Smooth muscle cell of the brain vasculature (primary cell): ENCODE measurements at places on chromosomes 7 and 10.

DNA sequence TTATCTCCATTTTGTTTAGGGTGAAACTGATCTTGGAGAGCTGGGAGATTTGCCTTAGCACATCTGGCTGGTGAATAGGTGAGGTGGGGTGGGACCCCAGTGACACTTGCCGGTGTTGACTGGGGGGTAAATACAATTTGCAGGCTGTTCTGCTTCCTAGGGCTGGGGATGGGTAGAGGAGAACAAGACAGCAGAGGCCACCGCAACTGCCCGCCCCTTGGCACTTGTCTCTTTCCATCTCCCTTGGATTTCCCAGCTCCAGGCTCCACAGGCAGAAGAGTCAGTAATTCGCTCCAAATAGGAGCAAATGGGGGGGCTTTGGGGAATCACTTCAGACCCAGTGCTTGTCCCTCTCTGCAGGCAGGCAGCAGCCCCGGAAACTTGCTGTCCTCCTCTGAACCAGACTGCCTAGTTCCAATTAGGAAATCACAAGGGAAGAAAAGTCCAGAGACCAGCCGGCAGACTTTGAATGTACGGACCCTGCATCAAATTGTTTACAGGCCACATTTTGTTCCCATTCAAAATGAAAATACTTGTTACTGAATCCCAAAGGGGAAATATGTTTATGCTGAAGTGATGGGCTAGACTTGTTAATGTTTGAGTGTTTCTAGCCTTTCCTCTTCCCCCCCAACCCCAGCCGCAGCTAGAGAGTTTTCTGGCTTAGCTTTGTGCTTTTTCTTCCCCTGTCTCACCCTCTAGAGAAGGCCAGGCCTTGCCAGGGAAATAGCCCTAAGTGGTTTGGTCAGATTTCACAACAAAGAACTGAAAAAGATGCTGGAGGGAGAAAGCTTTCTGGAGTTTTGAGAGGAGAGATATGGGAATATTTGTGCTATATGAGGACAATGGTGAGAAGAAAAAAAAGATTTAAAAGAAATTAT is 10.0 kb upstream of the INPP5F start:
- no peak for DNase-seq

- DNase-seq, result no peak
Measured at GRCh38 chr10:78578929-78579328, 489.8 kb upstream of the ZMIZ1 start.

GRCh38 chr7:66535414-66536329 is 93.0 kb upstream of the KCTD7 start:
- DNase-seq, result no peak

DNA sequence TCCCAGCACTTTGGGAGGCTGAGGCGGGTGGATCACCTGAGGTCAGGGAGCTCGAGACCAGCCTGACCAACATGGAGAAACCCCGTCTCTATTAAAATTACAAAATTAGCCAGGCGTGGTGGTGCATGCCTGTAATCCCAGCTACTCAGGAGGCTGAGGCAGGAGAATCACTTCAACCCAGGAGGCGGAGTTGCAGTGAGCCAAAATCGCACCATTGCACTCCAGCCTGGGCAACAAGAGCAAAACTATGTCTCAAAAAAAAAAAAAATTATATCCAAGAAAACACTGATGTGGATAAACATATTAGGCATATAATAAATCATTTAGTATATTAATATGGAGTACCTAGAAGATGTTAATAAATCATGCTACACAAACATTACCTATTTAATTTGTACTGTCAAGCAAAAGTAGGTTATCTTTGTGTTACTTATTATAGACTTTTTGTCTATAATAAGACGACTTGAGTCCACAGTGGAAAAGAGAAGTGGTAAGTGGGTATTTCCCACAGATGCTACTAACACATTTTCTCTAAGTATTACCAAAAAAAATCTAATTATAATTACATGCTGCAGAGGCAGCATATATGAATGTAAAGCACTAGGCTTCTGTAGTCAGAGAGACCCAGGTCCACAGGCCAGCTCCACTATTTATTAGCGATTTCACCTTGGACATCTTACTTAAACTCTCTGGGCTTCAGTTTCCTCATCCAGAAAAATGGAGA is 34.5 kb downstream of the DNMBP start:
- DNase-seq, result no peak

DNA sequence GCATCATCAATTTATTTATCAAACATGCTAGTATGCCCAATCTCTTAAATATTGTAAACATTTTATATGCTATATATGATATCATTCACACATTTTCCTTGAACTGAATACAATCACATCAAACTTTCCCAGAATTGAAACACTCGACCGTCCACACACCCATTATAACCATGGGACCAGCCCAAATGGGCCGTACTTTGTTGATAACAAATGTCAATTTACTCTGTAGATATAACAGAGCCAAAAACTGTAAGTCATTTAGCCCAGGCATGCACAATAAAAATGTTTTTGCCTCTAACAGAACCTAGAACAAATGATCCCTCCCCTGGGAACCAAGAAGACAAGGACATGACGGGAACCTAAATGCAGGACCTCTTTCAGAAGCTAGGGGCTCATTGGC is 683 bp upstream of the ANKRD22 start:
- no peak for DNase-seq

DNA sequence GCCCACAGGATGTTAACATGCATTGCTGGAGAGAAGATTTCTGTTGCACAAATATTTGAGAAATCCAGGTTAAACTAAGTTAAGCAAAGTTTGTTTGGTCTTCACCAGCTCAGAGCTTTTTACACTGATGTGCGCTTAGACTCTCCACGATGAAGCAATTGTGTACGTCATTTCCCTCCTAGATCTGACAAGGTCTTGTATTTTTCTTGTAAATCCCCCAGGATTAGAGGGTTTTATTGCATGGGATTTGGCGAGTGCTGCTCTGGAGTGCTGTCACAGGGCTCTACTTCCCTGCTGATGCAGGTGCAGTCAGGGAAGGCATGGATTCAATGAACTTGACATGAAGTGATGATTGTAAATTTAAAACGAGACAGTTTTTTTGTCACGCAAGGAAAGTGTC is 173.3 kb downstream of the PDE1C start:
- no peak for DNase-seq

DNA sequence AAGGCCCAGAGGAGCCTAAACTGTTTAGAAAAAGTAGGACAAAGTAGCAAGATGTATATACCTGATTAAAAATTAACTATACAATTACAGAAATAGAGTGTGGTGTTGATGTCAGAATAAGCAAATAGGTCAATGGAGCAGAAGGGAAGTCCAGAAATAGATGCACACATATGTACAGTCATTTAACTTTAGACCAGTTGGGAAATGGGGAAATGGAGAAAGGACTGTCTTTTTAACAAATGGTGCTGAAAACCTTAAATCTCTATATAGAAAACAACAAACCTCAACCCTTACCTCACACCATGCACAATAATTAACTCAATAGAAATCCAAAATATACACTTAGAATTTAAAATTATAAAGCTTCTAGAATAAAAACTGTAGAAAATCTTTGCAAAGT is 72.2 kb downstream of the CH25H start:
- no peak for DNase-seq

DNA sequence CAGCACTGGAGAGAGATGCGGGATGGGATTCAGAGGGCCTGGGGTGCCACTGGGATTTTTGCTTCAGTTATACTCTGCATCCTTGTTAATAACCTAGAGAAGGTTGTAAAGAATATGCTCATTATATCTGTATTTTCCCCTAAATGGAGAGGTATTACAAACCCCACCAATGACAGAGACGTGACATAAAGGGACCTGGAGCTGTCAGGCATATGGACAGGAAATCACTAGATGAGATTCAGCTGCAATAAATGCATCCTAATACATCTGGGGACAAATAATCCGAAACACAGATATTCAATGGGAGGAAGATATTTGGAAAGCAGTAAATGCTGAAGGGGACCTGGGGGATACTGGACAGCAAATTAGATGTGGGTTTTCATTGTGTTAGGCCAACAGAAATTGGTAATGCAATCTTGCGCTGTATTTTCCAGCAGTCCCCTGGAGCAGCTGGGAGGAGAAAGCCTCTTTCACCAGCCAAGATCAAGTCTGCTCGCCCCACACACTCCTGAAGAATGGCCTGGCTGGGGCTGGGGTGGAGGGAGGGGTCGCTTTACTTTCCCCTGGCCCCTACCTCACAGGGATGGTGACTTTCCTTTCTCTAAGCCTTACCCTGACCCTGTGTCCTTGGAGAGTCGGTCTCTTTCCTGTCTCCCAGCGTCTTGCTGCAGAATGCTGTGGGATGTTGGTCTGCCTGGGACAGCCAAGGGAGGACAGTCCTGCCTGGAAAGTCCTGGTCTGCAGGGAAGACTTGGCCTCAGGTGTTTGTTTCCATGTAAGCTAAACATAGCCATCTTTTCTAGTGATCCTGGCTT is 653.8 kb downstream of the LRMDA start:
- no peak for DNase-seq
